ENCODE measurements at places on chromosomes 7 and 10.

- no peak for DNase-seq
These were observed 244.4 kb downstream of the DYNC1I1 start for GRCh38 chr7:96016735-96017134.

GRCh38 chr7:92827464-92828120 lies 8.8 kb downstream of the CDK6 start:
- DNase-seq, result no peak

DNA sequence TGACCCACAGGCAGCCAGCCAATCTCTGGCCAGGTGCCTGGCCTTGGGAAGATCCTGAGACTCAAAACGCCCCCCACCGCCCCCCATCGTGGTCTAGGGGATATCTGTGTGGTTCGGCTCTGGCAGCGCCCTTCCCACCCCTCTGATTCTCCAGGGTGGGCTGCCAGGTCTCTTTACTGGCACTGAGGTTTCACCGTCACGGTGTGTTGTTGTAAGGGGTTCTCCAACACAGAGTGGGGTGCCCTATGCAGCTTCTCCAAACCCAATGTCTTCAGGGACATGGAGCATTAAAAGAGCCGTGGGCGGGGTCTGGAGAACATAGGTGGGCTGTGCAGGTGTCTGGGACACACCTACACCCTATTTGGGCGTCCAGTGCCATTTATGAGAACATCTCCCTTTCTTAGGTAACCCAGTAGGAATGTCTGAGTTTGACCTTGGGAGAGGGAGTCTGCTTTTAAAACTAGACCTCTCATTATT lies 1.5 kb downstream of the MAFK start:
- peak; percentile 48 for DNase-seq

DNA sequence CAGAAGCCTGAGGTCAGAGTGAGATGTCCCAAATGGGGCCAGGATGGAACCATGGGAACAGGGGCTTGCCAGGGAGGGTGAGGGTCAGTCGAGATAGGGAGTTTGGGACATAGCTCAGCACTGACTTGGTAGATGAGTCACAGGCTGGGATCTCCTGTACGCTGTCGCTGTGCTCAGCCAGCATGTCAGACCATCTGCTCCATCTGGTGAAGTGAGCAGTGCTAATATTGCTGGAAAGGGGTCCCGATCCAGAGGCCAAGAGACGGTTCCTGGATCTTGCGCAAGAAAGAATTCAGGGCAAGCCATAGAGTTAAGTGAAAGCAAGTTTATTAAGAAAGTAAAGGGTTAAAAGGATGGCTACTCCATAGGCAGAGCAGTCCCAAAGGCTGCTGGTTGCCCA lies 505.6 kb downstream of the GALNT17 start:
- no peak for DNase-seq

DNA sequence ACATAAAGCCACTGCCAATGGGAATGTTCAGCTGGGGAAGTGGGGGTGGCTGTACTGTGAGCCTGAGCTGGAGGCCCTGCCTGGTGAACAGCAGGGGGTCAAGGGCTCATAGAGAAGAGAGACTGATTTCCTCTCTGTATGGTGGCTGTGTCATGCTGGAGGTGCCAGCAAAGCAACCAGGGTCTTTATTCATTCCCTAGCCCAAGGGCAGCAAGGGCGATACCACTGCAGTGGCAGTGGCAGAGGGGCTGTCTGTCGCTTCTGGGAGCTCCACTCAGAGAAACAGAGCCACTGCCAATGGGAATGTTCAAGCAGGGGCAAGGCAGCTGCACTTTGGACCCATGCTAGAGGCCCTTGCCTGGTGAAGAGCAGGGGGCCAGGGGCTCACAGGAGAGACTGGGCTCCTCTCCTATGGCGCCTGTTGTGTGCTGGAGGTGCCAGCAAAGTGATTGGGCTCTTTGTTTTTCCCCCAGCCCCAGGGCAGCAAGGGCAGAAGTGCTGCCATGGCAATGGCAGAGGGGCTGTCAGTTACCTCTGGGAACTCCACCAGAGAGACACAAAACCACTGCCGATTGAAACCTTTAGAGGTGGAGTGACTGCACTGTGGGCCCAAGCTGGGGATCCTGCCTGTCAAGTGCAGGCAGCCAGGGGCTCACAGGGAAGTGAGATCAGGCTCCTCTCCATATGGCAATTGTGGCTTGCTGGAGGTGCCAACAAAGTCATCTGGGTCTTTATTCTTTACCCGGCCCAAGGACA lies 545.1 kb downstream of the SH2D4B start:
- DNase-seq, result no peak

GRCh38 chr10:3271354-3272115 lies 99.0 kb upstream of the PITRM1 start:
- DNase-seq, result no peak

GRCh38 chr10:61390851-61391250 lies 62.3 kb downstream of the TMEM26 start:
- DNase-seq, result no peak

DNA sequence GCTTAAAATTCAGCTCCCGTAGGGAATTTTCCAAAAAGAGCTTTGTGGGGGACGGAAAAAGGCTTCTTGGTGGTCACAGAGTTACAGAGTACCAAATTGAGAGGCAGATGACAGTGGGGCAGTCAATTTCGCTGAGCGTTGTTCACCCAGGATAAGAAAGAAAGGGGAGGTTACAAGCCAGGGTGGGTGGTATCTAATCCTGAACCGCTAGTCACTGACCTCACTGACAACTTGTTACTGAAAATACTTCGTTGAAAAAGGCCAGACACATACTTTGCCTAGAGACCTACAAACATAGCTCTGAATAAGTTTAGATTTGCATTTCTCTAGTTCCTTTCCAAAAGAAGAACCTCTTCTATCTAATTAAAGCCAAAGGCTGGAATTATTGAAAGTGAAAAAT lies at the start of gene CTNNA3:
Gene CTNNA3 (minus strand): TSS at position 167 of the 400 bp plus-strand sequence.
- DNase-seq, result no peak

- DNase-seq, result no peak
These were observed 64.2 kb upstream of the RAPGEF5 start for GRCh38 chr7:22420973-22421635.

DNA sequence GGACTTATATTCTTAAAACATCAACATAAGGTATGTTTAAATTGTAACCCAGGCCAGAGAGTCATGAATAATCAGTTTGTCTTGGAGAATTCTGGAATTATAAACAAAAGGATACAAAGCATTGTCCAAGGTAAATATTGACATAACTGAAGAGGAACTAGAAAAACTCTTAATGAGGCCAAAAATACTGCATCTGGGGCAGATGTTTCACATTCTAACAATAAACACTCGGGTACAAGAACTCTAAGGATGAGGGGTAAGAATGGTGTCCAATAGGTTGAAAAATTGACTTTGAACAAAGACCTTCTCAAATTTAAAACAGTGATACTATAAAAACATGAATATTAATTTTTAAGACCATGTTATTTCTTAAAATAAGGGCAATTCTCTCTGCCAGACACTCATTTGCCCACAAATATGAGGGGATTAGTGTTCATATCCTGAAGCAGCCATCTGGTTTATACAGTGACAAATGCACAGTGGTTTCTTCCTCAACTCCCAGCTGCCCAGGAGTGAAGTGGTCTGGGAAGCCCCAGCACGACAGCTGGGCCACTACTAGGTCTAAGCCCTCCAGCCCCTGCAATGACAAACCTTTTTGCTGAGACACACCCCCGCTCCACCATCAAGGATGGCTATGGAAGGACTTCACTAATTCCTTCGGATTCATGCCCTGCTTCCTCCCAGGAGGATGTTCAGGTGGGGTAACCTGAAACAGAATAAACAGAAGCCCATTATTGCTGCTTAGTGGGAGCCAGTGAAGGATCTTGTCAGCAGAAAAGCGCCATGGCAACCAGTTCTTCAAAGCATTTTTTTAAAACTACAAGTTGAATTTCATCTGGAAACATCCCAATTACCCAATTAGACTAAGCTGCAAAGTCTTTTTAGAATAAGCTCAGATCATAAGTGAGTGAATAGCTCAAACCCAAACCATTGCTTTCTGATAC lies 107.5 kb upstream of the ARID5B start:
- DNase-seq, result no peak

GRCh38 chr10:26739071-26739631 lies 41.6 kb downstream of the PDSS1 start:
- DNase-seq, result no peak

DNA sequence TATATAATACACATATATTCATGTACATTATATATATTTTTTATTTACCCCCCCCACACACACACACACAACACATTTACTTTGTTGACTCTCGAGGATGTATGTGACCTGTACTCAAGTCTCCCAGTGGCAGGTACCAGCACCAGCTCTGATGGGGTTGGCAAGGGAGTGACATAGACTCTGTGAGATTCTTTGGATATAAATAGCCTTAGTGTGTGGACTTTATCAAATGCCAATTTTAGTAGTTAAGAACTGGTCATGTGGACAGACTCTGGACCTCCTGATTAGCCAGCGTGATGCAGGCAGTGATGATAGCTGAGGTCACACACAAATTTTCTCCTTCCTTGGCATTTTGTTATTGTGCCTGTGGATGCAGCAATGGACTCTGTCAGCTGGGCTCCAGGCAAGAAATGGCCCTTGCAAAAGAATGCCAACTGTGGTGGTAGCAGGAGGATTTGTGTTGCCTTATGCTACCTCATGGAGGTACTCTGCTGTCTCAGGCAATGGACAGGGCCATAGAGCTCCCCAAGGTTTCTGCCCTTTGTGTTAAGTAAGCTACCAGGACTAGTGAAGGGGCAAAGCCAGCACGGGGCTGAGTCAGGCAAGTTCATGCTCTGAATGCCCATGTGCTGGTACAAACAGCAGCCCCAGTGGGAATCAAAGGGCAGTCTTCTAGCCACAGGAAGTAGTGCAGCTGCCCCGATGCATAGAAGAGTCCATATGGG lies 224.6 kb upstream of the ZWINT start:
- no peak for DNase-seq

DNA sequence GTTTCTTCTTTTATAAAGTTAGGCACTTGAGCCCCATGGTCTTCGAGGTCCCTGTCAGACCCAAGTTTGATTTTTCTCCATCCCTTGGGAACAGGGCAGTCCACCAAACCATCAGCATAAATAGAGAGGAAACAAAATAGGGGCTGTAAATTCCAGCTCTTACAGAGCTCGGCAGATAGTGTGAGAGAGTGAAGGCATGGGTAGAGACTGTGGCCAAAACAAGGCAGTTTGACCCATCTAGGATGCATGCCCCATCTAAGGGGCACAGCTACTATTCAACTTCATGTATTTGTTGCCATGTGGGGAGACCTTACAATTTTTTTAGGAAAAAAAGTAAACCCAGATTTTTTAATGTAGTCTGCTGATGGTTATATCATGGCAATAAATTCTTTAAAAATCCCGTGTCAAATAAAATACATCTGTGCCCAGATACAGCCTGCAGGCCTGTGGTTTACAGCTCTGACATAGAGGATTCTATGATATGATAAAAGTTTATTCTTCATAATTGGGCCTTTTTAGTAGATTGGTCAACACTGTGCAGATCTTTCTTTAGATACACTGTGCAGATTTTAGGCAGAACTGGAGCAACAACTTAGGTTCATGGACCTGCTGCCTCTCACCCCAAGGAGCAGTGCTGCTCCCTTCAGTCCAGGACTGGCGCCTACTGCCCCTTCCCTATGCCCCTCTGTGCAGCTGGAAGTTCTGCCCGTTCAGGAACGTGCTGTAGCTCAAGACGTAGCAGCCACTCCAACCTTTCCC lies 5.3 kb downstream of the PPP1R3C start:
- no peak for DNase-seq

GRCh38 chr10:1267148-1267547 lies 211.0 kb downstream of the WDR37 start:
- no peak for DNase-seq

- no peak for DNase-seq
These were observed 89.5 kb downstream of the ZNF92 start for GRCh38 chr7:65463184-65463583.

- DNase-seq, result no peak
These were observed 63.4 kb upstream of the LRRC4 start for GRCh38 chr7:128094686-128095085.

GRCh38 chr7:128939075-128939860 lies 1.5 kb downstream of the IRF5 start:
- DNase-seq, result no peak

DNA sequence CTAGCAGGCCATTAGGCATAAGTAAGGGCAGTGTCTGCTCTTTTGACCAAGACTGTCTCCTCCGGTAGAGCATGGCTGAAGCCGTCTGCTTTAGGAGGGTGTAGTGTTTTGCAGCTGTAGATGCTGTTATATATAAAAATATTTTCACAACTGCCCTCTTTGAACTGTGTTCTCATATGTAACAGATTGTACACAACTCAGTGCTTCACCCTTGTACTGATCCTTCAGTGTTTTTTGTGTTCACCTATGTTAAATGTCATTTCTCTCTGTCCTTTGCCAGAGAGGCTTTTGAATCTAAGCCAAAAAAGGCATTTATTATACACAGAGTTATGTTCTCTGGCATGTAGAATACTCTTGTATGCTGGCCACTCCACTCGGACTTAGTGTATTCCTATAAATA lies 135.5 kb downstream of the BICC1 start:
- no peak for DNase-seq

GRCh38 chr10:43781480-43782361 lies 133.0 kb upstream of the ZNF32 start:
- no peak for DNase-seq

DNA sequence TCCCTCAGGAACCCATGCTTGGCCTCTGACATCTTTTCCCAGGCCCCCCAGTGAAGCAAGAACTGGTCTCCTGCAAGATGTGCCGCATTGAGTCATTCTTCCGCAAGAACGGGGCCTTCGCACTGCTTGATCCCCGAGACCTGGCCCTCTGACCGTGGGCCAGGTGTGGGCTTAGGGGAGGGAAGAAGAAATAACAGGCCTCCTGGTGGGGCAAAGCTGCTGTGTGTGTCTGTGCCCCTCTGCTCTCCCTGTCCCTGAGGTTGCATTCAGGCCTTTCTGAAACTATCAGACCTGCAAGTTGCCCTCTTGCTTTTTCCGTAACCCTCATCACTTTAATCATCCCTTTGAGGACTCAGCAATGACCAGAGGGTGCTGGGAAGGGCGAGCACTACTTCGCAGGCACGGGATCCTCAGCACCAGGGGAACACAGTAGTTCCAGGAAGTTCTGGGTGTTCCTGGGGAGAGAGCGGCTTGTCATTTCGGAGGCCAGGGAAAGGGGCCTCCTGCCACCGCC lies 6.0 kb downstream of the ATP6V1F start:
- no peak for DNase-seq

DNA sequence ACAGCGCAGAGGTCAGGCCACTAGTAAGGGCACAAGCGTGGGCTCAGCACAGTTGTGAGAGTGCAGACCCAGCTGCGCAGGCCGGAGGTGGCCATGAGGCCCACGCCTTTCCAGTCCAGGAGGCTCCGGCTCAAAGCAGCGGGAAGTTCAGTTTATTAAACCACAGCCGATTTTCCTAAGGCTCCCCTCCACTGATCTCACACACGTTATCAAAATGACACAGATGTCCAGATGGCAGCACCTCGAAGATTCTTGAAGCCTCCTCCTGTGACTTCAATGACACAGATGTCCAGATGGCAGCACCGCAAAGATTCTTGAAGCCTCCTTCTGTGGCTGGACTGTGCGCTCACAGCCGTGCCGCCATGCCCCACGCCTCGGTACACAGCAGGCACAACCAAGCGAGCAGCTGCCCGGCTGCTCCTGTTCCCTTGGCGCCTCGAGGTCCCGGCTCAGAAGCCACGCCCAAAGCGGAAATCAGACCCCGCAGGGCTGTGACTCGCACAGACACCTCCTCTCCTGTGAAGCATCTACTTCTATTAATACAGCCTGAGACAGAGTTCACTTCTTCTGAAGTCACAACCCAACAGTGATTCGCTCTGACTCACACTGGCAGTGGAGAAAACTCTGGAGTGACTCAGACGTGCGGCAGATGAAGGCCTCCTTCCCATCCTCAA lies 122.7 kb downstream of the MAD1L1 start:
- DNase-seq, result no peak

GRCh38 chr7:52799817-52800216 lies 235.6 kb upstream of the POM121L12 start:
- DNase-seq, result no peak

- DNase-seq, result no peak
These were observed 119.8 kb downstream of the SMURF1 start for GRCh38 chr7:99024066-99024465.

Measured in activated T-cell treated with anti-CD3 and anti-CD28 coated beads, Interleukin-2, amount 50 U/mL, for 1 hour (primary cell).